ENCODE measurements at places on chromosomes 1 and 21.
A peak's percentile ranks its signal among the peaks of the same experiment; 100 is the strongest.

DNA sequence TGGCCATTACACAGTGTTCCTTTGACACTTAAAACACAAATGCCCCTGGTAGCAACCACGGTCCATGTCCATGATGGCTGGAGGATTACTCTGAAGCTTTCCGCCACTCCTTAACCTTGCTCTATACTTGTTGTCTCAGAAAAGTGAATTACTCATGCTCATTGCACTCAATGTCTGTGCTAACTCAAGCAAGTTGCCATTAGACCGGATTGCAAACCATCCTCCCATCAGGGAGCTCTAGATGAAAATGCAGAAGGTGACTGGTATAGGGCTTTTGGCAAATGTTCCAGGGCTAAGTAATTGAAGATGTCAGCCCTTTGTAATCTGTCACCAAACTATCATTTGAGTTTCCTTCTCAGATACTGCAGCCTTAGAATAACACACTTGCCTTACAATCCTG lies 1288.3 kb upstream of the B3GALT2 start:
- no peak for DNase-seq

- no peak for DNase-seq
These were observed 456.0 kb upstream of the PKN2 start for GRCh38 chr1:88228114-88228513.

DNA sequence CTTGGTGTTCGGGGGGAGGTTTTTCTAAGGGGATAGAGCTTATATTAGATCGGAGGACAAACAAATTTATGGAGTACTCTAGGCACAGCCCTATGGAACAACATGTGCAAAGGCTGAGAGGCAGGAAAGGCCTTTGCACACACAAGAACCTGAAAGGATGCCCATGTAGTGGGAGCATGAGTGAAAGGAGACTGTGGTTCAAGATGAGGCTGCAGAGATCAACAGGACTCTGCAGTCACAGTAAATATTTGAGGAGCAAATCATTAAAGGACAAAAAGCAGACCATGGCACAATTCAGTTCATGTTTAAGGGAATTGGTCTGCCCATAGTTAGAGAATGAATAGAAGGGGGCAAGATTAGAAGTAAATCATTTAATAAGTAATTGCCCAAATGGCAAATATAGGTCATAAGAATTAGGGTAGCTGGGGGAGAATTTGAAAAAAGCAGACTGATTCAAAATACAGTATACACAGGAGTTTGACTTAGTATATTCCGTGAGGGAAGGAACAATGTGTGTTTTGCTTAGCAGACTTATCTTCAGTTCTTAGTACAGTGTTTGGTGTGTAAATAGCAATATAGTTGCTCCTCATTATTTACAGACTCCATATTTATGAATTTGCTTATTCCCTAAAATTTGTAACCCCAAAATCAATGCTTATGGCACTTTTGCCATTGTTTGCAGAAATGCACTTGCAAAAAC lies 268.1 kb downstream of the SEC16B start:
- no peak for DNase-seq

DNA sequence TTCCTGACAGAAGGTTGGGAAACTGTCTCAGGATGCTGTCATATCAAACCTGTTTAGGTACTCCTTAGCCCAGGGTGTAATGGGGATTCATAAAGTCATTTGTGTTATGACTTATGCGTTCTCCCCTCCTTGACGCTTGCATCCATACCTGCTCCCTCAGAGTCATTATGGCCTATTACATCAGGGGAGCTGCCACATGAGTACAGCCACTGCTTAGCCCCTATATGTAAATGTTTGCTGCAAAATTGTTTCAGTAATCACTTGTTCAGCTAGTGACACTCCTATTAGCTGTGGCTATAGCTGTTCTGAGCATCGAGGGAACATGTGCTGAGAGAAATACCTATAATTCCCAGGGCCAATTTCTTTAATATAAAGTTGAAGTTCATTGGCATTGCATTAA lies 10.5 kb downstream of the NTNG1 start:
- DNase-seq = no peak

- no peak for DNase-seq
These were observed 22.3 kb upstream of the SNRPE start for GRCh38 chr1:203839081-203839480.

DNA sequence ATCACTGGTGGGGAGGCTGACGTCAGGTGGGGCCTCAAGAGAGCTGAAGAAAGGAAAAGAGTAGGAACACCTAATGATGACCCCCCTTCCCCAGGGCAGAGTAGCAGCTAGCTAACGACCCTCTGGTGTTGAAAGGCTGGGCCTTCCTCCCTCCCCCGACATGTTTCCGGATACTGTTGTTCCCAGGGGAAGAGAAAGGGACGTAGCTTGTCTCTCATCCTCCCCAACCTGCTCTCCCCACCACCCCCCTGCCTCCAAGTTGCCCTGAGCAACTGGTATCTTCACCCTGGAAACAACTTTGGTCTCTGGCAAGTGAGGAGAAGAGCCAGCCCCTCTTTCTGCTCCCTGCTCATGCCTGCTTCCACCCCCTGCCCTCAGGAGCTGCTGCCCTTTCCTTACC lies 2.4 kb downstream of the SEMA6C start:
- no peak for DNase-seq

- DNase-seq = no peak
These were observed 403.7 kb upstream of the B3GALT2 start for GRCh38 chr1:193590102-193590501.

GRCh38 chr1:32963746-32964460 lies 706 bp downstream of the RNF19B start:
- DNase-seq = peak; percentile 81

GRCh38 chr1:247908766-247909165 lies 11.3 kb upstream of the OR2T8 start:
- no peak for DNase-seq

DNA sequence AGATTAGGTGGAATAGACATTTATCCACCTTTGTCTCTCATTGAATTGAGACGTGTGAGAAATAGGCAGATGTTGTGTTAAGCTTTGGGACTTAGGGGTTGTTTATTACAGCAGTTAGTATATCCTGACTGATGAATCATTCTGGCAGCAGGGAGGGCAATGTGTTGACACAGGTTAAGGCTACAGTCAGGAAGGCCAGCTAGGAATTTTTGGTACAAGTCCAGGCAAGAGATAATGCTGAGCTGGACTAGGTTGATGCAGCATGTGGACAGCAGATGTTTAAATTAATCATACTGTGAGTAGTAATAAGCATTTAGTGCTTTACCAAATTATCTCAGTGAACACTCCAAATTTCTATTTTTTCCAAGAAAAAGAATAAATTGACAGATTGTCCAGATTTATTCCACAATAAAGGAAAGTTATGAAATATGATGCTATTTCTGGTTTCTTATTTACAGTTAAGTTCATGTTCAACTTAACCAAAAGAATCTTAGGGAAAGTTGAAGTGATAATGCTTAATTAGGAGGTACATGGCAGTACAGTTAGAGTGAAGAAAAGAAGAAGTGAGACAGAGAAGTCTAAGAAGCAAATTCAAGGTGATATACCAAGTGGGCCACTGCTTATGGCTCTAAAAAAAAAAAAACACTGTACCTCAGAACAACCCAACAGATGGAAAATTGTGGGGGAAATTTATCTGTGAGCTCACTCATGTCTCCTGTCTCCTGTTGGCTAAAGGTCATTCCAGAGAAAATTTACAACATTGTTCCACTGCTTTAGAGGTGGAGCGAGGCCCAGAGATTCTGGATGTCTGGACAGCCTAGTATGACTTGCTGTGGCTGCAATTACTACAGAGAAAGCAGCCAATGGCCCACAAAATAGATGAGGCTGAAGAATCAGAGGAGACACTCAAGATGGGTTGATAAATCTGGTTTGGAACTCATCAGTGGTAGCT lies 102.7 kb upstream of the C21orf91 start:
- DNase-seq = no peak

GRCh38 chr1:200724064-200724463 lies 14.6 kb upstream of the CAMSAP2 start:
- DNase-seq = no peak

DNA sequence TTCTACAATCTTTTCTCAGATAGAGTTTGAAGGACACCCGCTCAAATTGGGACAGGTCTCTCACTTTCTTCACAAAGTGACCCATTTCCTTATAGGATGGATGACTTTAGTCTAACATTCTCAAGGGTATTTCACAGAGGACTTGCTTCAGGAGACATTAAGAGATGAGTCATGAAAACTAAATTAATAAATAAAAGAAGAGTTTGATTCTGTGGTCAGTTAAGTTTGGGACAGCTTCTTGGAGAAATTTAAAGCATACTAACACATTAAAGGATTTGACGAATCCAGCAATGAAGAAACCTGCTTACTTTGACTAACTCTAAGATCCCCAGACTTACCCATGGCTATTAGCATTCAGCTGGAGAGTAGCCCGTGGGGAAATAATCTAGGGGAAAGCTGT lies 95.6 kb upstream of the RAB3GAP2 start:
- no peak for DNase-seq

DNA sequence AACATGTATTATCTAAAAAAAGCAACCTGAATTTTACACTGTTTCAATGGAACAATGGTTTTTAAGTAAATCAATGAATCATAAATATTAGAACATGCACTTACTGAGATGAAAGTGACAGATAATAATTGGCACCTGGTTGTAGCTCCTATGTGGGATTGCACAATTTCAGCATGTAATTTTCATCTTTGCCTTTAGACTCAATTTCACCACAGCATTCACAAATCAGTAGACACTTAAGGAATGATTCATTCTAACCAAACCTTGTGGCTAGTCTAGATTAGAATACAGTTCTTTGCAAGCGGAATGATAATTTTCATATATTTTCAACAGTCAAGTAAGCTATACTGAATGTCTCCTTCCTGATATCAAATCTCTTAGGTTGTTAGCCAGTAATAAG lies 853.4 kb downstream of the KCNT2 start:
- no peak for DNase-seq

DNA sequence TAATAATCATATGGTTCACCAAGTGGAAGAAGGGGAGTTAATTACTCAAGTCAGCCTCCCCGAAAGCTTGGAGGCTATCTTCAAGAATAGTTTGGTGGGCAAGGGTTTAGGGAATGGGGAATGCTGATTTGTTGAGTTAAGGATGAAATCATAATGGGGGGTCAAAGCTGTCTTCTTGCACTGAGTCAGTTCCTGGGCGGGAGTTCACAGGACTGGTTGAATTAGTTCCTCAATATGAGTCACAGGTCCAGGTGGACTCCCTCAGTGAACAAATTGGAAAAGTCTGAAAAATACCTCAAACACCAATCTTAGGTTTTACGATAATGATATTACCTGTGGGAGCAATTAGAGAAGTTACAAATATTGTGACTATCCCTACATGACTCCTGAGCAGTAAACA lies 115.2 kb upstream of the COA6 start:
- no peak for DNase-seq

- no peak for DNase-seq
These were observed 330.1 kb downstream of the PLPP3 start for GRCh38 chr1:56249234-56249633.

- peak; percentile 56 for DNase-seq
These were observed 79.9 kb downstream of the MORN1 start for GRCh38 chr1:2311184-2312032.

GRCh38 chr1:207860531-207860930 lies 50.4 kb downstream of the CD34 start:
- no peak for DNase-seq

DNA sequence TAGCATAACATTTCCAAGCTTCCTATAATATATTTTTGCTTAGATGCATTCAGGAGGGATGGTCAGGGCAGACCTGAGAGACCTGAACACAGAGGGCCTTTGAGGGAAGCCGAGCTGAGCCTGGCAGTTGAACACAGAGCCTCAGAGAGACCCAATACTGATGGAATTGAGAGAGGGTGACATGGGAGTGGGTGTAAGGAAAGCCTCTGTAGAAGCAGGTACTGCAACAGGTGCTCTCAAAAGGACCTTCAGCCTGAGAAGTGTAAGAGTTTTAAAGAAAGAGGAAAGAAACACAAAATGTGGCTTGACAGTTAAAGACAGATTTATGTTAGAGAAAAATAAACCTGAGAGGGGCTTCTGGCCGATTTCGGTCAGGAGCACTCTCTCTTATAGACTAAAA lies 73.9 kb upstream of the PGBD5 start:
- DNase-seq = no peak

DNA sequence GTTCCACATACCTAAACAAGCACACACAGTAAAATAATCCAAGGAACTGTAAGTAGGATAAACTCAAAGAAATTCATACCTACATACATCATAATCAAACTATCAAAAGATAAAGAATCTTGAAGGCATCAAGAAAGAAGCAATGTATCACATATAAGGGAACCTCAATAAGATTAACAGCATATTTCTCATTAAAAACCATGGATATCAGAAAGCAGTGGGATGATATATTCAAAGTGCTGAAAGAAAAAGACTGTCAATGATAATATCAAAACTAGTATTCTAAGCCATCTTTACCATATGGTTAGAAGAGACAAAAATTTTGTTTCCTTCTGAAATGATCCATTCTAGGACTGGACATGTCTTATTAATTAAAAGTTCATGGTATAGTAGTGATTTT lies 37.1 kb upstream of the ADAM30 start:
- DNase-seq = no peak

GRCh38 chr1:21491488-21492355 lies 17.5 kb upstream of the ALPL start:
- no peak for DNase-seq

- DNase-seq = no peak
These were observed 27.9 kb downstream of the PGM1 start for GRCh38 chr1:63621075-63621474.

- DNase-seq = no peak
These were observed 95.8 kb upstream of the UBE2U start for GRCh38 chr1:64107632-64108031.

- no peak for DNase-seq
These were observed 183.4 kb downstream of the PLPPR4 start for GRCh38 chr1:99447721-99448120.

GRCh38 chr1:185720633-185721272 lies 13.4 kb upstream of the HMCN1 start:
- DNase-seq = peak; percentile 56

GRCh38 chr1:56160773-56161315 lies 418.5 kb downstream of the PLPP3 start:
- DNase-seq = no peak

DNA sequence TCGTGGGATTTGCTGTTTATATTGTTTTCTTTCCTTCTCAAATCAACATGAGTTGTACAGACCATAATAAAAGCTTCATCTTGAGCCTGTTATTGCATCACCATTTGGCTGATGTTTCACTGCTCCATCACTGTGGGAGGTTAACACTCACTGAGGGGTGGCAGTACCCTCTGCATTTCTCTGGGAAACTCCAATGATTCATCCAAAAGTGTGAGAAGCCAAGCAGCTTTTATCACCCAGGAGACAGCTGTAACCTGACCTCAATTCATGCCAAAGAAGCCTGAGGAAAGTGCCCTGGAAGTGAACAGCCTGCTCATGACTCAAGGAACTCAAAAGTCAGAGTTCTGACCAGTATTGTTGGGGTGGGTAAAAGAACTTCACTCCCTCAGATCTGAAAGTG lies 84.1 kb downstream of the GPR88 start:
- DNase-seq = no peak

DNA sequence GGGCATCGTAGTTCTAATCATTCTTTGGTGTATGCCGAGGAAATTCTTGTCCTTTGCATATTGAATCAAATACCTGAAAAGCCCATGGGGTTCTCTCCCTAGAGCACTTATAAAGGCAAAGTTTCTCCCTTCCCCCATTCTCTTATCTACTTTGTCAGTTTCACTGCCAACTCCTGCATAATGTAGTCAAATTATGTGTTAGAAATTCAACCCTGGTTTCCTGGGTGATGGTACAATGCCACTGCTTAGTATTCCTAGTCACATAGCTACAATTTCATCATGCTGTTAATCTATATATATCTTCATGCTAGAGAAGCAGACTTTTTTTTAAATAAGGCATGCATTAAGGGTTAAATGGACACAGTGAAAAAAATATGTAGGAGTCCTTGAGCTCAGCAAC lies 119.0 kb downstream of the PDE4B start:
- peak; percentile 37 for DNase-seq

Measured in erythroblast (primary cell).